8988T (cell line): ENCODE measurements at places on chromosomes 2 and 18.

DNA sequence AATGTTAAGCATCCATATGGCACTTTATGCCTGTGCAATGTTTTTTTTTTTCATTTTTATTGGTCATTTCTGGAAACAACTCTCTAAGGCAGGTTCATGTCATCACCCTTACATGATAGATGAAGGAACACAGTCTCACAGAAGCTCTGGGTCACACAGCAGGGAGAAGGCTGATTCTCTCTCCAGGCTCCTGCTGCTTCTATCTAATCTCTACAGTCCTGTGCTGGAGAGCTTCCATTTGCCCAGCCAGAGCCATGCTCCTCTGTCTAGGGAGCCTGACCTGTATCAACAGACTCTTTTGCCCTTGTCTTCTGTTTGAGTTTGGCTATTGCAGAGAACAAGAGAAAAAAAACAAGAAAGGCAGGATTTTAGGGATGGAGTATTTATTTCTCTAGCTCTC is 584.8 kb downstream of the MBD2 start:
- DNase-seq: no peak

DNA sequence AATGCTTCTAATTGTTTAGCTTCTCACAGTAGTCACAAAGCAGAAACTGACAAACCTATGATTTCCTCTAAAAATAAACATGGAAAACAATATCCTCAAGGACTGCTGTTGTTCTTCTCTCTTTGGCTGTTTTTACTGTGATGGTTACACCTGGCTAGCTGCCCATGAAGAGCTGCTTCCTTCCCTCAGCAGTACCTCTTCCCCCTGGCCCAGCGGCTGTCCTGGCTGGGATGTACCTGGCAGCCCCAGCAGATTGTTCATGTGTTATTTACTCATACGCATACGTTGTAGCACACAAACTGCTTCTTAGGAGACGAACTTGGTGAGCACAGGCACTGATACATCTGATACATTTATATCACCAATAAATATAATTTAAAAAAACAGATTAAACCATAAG is 27.4 kb downstream of the NEMP2 start:
- no peak for DNase-seq

GRCh38 chr2:181546086-181546485 is 88.9 kb downstream of the ITGA4 start:
- no peak for DNase-seq

GRCh38 chr2:3704692-3705091 is 1.3 kb downstream of the DCDC2C start:
- DNase-seq: no peak

- no peak for DNase-seq
These were observed 68.6 kb upstream of the MAL start for GRCh38 chr2:94956797-94957391.

DNA sequence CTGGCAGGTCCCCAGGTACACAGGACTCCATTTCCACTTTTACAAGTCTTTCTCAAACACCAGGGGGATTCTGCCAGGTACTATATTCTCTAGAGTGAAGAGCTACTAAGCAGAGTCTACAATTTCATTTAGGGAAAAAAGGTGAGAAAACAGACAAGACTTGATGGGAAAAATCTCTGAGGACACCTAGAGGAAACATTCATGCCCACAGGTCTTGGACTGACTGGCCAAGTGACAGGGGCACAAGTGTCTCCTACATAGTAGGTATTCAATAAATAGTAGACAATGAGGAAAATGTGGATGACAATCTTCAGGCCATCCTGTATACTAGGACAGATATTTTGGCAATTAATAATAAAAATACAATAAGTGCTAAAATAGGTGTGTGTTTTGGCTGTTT is 228.6 kb downstream of the CLIP4 start:
- no peak for DNase-seq

DNA sequence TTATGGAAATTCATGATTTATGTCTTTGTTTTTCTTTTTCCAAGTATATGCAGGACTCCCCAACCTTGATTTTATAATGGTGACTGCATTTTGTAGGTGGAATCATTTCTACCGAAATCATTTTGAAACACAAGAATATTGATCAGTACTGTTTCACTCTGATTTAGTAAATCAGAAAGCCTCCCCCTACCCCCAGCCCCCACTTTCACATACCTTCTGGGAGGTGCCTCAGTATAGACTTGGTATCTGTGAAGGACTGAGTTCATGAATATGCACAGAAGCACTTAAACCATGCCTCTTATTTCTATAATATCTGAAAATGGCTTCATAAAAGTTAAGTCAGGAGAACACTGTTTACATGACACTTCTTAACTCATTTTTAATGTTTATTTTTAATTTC is 147.7 kb downstream of the AGPS start:
- no peak for DNase-seq

DNA sequence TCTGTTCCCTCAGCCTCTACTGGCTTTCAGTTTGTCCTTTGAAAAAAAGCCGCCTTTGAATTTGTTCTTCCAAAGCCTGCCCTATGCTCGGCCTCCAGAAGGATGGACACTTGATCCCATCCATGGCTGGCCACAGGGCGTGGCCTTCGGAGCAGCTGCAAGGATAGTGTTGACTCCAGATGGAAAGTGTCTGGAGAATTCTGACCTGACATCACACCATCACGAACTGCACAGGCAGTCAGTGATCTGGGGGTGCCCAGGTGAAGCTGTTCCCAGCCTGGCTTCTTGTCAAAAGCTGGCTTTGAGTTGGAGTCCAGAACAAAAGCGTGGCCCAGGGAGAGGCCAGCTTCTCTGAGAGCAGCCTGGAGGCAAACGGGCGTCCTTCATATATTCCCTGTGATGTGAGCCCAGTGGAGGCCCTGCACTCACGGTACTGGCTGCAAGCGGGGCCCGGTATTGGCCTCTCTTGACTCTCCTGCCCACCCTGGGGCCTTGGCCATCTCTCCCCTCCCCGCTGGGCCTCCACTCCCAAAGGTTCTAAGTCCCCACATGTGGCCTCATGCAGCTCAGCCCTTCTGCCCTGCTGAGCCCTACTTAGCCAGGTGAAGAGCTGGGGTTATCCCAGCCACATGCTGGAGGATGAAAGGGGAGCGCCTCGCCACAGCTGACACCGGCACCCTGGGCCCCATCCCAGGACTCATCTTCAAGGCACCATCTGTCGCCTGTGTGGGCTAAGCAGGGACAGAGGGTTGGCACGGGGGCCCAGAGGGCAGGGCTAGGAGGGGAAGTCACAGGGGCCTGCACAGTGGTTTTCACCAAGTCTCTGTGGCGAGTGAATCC is 20.4 kb upstream of the ATOH8 start:
- DNase-seq: no peak

DNA sequence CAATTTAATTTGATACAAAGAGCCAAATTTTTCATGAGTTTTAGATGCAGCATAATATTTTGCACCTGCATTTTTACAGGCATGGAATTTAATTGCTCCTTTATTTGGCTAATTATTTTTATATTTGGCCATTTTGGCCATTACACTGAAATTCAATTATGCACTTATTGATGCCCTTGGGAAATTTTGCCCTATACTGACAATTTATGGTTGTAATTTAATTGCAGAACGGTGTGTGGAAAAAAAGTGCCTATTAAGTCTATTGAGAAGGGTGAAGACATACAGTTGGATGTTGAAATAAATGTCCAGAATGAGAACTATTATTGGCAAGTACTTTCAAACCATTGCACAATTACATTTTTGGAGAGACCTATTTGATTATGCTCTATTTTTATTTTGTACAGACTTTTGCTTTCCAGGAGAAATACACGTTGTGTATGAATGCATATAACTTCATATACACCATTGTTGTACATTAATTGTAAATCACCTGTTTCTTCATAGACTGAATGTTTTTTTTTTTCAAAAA is 1319.3 kb upstream of the CDH2 start:
- no peak for DNase-seq

- DNase-seq: no peak
These were observed 91.7 kb upstream of the ITGA6 start for GRCh38 chr2:172335736-172336135.

DNA sequence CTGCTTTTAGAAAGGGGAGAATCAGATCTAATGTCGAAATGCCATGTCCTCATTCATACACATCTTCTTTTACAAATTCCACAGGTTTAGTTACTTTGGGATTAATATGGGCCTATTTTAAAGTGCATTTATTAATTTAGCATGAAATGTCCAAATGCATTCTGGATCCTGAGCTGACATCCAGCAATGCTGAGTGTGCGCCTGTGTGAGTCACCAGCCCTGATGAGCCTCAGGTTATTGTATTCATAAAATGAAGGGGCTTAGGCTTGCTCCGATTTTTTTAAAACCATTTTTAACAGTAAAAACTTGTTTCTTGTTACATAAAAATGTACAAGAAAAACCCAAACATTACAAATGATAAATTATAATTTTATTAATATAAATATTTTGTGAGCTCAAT is 94.1 kb downstream of the SH3YL1 start:
- DNase-seq: no peak
